ENCODE measurements at places on chromosomes 2 and 18.

- DNase-seq, result no peak
Observed at GRCh38 chr2:233307565-233307964, at the start of gene SAG. TSS of gene SAG (plus strand) at chr2:233307816. CDS start at chr2:233309190, 1,374 bp downstream.

DNA sequence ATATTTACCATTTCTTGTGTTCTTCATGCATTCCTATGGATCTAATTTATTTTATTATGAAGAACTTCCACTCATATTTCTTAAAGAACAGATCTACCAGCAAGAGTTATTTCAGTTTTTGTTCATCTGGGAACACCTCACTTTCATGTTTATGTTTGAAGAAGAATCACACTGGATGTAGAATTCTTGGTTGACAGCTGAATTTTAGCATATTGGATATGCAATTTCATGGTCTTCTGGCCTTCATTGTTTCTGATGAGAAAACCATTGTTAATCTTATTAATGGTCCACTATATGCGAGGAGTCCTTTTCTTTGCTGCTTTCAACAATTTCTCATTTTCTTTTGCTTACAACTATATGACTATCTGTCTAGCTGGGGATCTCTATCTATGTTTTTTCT lies 189.2 kb downstream of the UXS1 start:
- DNase-seq, result no peak

DNA sequence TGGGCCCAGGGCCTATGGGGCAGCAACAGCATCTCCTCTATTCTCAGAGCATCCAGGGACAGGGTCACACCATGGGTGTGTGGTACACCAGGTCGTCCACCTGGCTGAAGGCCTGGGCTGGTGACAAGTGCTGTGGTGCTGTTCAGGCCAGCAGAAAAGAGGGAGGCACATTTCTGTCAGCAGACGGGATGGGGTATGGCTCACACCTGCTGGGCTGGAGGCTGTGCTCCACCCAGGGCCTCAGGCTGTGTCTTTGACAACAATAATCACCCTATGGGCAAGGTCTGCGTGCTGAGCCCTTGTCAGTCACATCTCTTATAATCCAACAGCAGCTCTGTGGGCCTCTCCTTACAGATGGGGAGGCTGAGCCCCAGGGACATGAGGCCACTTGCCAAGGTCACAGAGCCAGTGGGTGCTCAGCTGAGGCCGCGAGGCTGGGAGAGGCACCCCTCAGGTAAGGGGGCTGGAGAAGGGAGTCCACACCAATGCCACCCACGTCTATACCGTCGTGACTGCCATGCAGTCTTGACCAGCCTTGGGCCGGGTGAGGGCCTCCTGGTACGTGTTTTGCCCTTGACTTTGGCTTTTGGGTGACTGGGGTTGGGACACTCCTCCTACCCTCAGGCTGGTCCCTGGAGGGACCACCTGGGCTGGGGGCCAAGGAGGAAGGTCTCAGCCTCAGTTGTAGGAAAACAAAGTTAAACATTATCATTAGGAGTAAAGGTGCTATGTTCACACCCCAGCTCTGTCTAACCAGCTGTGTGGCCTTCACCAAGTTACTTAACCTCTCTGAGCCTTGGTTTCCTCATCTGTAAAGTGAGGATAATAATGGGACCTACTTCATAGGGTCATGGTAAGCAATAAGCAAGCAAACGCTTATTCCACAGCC lies 5.6 kb upstream of the HS6ST1 start:
- DNase-seq, result no peak

GRCh38 chr2:17538844-17539554 lies 1.5 kb upstream of the VSNL1 start:
- DNase-seq, result no peak

DNA sequence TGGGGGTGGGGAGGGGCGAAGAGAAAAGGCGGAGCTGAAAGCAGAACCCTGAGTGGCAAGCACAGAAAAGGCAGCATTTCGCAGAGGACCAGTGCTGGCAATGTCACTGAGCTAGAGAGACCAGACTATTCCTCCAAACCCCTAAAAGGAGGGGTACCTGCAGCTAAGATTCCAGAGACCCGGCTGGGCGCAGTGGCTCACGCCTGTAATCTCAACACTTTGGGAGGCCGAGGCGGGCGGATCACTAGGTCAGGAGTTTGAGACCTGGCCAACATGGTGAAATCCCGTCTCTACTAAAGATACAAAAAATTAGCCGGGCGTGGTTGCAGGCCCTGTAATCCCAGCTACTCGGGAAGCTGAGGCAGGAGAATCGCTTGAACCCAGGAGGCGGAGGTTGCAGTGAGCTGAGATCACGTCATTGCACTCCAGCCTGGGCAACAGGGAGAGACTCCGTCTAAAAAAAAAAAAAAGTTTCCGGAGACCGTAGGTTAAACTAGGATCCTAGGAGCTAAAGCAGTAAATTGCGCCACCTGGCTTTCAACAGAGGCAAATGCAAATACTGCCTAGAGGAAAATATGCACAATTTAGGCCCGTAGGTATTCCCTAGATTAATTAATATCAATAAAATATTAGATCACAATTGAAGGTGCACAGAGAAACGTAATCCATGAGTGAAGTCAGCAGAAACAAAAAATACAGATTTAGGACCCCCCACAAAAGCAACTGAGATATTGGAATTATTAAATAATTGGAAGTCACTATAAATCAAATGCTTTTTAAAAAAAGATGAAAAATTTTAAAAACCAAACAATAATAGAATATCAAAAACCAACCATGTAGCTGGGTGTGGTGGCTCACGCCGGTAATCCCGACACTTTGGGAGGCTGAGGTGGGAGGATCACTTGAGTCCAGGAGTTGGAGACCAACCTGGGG lies 4.9 kb downstream of the UCN start:
- DNase-seq, result peak; percentile 68

DNA sequence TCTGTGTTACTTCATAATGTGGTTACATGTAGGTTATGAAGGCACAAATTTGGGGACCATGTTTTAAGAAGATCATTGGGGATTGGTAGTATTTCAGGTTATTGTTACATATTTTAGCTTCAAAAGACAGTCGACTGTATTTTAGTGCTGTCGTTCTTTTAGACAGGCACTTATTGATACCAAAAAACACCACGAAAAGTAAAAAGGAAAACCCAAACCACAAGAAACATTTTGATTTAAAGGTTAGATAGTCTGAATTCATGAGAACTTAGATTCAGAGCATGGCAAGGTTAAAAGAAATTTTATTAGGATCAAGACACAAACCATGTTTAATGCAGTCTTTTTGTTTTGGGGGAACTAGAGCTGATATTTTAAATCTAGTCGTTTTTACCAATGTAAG lies 209.0 kb downstream of the CAMKMT start:
- no peak for DNase-seq

GRCh38 chr18:58993260-58993659 lies 128.6 kb downstream of the ZNF532 start:
- DNase-seq, result no peak
